Prostate gland (tissue), 2 donors: ENCODE measurements at places on chromosomes 3 and 15.

DNA sequence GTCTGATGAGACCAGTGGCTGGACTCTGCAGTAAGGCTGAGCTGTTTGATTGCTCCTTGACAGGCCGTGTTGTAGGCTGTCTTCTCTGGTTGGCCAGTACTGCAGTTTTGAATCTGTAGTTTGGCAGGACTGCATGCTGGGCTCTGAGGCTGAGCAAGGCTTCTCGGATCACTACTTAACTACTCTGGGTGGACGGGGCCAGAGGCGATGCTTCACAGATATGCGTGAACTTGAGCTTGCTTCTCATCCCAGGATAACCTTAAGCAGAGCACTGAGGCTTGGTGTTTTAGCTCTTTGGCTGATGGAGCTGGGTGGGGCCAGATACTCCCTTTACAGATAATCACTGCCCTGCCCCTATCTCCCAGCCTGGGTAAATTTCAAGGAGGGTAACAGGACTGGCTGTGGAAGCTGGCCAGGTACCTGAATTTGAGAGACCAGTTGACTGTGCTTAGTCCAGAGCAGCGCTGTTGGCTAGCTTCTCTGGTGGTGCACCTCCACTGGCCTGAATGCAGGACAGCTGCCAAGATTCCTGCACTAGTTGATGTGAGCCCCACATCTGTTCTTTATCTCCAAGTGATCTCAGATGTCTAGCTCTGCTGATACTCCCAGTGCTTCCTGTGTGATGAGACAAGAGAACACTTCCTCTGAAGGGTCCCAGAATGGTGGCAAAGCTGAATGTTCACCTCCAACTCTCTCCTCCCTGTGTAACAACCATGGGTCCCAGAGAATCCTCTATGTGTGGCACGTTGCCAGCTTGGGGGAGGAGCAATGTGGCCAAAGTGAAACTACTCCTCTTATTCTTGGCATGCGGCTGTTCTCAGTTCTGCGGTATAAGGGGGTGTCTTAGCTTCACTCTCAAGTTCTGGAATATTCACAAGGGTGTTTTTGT lies 37.9 kb downstream of the RPL39L start:
- no peak for DNase-seq

DNA sequence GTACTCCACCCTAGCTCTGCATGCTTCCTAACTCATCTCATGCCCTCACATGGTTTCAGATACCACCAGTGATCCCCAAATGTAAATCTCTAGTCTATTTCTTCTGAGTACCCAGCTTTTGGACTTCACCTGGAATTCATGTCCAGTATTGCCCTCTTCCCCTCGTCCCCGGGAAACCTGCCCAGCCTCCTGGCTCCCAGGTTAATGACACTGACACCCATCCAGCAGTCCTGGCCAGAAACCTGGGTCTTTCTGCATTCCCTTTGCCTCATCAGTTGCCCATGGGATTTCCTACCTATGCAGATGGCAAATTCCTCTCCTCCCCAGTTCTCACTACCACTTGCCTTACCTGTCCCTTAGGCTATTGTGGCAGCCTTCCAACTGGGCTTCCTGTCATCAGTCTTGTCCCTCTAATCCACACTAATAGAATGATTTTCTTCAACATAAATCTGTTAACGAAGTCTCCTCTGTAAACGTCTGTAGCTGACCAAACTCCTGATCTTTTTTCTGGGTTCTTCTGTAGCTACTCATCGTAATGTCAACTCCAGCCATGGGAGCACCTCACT lies 15.3 kb upstream of the MYLK start:
- no peak for DNase-seq

DNA sequence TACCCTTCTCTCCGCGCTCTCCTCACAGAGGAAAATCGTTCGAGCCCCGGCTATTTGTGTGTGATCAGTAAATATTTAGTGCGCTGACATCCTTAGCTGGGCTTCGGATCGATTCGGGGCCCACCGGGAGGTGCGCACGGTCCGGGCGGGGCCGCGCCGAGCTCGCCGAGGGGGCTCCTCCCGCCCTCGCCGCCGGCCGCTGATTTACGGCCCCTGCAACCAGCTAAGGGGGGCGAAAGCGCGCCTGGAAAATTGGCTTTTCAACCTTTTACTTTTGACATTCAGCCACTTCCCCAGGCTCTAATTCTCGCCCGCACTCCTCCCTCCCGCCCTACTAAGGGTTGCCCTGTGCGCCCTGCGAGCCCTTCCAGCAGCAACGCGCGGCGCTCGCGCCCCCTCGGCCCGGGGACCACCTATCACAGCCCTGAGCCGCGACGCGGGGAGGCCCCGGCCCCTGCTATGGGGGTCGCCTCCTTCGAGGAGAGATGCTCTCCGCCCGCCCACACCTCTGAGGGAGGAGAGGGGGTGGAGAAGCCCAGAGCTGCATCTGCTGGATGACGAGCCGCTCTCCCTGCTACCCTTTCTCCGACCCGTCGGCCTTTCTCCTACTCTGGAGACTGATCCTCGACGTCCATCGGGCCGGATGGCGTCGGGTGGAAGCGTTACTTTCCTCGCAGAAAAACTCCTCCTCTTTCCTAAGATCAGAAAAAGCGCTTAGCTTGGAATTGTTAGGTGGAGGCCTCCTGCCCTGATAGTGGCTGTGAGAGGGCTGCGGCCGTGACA lies 7.8 kb upstream of the NR2F2 start:
- no peak for DNase-seq

- DNase-seq, result no peak
Measured at GRCh38 chr3:88180398-88180999, 30.7 kb downstream of the C3orf38 start.

DNA sequence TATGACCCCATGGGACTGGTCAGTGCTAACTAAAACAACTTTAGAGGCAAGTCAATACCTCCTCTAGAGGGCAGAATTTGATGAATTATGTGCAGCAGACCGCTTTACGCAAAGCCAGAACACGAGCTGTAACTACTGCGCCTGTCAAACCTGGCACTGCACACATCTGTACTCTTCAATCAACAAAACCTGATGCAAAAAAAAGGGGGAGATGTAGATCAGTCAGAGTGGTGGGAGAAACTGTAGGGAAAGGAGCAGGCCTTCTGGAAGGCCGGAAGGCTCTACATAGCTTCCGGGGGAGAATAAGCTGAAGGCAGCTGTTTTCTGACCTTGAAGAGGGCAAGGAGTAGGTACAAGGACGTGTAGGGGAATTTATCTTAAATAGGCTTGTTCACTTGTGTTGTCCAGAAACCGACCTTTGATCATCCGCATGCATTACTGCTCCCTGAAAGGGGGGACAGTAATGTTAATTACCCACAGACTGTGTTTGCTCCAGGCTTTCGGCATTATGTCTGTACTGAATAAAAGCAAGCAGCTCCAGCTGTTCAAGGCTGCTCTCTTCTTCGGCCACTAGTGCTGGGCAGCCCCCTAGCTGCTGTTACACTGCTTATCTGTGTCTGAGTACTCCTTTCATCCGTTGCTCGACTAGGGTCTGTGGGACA lies 41.0 kb downstream of the GPR160 start:
- DNase-seq, result no peak

- DNase-seq, result no peak
Measured at GRCh38 chr3:142647856-142648255, 51.7 kb downstream of the PLS1 start.

DNA sequence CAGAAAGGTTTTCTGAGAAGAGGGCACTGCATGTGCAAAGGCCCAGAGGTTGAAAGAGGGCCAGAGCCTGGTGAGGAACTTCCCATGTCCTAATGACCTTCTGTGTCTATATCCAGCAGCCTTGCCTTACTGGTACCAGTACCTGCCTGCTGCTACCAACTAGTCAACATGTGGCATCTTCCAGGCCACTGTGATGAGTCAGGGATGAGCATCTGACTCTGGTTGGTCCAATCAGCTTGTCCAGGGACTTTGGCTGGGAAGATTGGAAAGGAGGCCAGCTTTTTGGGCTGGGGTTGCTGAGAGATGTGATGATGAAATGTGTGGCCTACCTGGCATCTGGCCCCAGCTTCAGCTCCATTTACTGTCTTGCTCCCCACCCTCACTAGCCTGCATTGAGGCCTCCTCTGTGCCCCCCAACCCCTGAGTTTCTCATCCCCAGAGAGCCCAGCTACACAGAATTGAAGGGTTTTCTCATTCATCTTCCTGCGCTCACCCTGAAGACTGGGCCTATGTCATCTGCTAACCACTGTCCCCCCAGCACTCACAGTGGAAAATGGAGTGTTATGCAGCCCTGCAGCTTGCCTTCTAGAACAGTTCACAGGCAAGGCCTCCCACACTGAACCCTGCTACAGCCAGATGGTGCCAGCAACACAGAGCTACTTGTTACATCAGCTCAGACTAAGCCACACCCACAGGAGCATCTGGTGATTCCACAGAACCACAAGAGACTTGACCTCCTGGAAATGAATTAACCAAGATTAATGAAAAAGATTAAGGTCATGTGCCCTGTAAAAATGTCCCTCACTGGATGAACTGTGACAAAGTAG lies 1.3 kb upstream of the TWF2 start:
- no peak for DNase-seq

- no peak for DNase-seq
Measured at GRCh38 chr3:156188757-156189156, 68.4 kb downstream of the KCNAB1 start.

GRCh38 chr3:188279502-188280335 lies 125.8 kb downstream of the LPP start:
- no peak for DNase-seq

DNA sequence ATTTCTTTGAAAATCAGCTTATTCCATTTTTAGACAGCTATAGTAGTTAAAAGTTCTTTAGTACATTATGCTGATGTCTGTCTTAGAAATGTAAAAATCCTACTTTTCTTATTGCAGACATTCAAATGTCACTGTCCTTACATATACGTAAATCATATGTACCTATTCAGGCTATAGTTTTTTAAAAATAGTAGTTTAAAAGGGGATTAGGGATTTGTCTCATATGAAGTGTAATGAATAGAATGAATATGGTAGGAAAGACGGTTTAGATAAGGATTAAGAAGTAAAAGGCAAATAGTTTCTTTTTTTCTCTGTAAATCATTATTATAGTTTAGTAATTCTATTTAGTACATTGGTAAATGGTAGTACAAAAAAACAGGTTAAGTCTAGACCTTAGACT lies 7.4 kb downstream of the DIPK2A start:
- DNase-seq, result no peak

DNA sequence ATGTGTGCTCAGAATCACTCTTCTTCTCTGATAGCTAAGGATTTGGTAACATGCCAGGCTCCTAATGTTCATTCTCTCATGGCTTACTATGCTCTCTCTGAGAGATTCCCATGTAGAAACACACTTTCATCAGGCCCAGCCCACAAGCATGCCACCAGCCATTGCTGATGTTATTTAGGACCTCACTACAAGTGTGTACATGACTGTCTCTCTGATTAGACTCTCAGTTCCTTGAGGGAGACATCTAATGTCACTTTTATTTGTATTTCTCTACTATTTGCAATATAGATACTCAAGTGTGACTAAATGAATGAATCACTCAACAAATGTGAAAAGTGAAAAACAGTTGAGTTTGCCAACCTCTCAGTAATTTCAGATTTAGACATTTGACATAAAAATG lies 84.3 kb upstream of the ARL6 start:
- DNase-seq, result no peak

DNA sequence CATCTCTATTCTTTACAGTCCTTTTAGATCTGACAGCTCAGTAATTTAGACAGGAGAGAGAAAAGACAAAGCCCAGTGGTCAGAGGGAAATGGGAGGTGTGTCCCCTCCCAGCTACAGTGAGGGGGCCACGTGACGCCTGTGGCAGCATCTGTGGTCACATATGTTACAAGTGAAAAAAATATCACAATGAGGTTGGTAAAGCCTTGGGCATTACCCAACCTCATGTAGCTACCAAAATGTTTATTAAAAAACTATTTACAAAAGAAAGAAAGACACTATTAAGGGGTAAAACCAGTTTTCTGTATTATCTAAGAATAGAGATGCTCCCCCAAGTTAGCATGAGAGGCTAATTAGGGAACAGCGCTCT lies 42.9 kb upstream of the PLCL2 start:
- no peak for DNase-seq

DNA sequence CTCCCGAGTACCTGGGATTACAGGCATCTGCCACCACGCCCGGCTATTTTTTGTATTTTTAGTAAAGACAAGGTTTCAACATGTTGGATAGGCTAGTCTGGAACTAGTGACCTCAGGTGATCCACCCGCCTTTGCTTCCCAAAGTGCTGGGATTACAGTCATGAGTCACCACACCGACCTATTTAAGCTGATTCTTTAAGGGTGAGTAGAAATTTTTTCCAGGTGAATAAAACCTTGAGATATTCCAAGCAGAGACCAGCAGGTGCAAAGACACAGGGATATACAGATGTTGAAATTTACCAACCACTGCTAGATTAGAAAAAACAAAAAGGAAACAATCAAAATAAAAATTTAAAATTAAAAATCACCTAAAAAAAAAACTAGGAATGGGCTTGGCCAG lies 74.4 kb upstream of the CHRNB4 start:
- no peak for DNase-seq

- no peak for DNase-seq
Measured at GRCh38 chr15:89167267-89168176, 53.9 kb downstream of the RLBP1 start.

DNA sequence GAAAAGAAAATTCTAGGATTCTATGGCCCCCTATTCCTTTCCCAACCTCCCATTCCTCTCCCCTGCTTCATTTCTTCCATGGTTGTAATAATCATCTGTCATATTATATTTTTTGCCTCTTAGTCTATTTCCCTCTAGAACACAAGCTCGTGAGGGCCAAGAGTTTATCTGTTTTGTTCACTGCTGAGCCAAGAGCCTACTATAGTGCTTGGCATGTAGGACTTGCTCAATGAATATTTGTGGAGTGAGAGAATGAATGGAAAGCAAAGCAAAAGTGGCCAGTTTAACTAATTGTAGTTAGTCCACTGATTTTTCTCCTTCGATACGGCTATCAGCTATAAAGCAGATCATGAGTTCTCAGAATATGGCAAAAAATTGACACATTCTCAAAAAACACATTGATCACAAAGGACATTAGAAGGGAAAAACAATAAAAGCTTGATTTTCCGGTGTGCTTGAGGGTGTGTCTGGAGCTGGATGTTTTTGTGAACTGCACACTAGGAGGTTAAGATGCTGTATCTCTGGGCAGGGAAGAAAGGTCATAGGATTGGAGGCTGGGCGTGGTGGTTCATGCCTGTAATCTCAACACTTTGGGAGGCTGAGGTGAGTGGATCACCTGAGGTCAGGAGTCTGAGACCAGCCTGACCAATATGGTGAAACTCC lies 25.0 kb upstream of the CTSH start:
- no peak for DNase-seq

DNA sequence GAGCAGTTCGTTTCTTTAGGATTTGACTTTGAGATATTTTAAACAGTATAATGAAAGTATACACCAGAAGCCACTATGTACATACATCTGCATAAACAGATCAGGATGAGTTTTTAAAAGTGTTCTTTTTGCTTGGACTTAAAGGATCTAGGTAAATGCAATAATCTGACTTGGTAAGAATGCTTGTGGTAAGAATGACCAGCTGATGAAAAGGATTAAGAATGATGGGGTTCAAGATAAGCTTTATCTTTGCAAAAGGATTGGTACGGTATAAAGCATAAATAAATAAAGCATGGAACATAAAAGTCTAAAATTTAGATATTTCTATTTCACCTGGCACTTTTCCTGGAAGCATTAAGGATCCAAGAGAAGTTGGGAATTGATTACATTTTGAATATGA lies 9.8 kb upstream of the MME start:
- DNase-seq, result no peak
